ENCODE measurements at places on chromosomes 4 and X. TPM values are rescaled to one million over a fixed set of nuclear protein-coding genes. Genes with fewer than 3 reads are reported as not detected.

DNA sequence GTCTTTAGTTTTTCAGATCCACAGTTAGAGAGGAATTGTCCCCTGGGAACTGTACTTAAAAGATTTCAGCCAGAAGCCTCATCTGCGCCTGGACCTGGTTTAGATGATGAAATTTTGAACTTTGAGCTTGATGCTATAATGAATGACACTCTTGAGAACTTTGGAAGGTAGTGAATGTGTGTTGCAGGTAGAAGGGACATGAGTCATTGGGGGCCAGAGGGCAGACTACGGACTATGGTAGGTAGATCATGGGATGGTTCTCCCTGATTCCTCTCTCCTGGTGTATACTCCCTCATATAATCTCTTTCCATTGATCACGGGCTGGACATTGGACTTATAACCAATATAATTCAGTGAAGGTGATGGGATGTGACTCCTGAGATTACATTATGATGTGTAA is 38.9 kb upstream of the GLRA3 start:
- no peak for DNase-seq
- H3K4me1 ChIP-seq: no peaks in the 10 kb centered on the region
- no peak overlapping the region for H3K27ac ChIP-seq
- H3K36me3 ChIP-seq: no peaks in the 10 kb centered on the region
- no peak overlapping the region for H3K4me3 ChIP-seq

- H3K27ac ChIP-seq: no peak overlapping the region
- no peak overlapping the region for H3K4me3 ChIP-seq
- DNase-seq: no peak
- H3K36me3 ChIP-seq: no peaks in the 10 kb centered on the region
- no peaks in the 10 kb centered on the region for H3K27me3 ChIP-seq
- H3K4me1 ChIP-seq: no peaks in the 10 kb centered on the region
Measured at GRCh38 chr4:72677886-72678285, 108.9 kb upstream of the ADAMTS3 start.

GRCh38 chrX:80807992-80808735 is 1.5 kb downstream of the BRWD3 start:
- no peaks in the 10 kb centered on the region for H3K4me1 ChIP-seq
- peak; percentile 72 for DNase-seq
- no peaks in the 10 kb centered on the region for H3K36me3 ChIP-seq
- H3K27ac ChIP-seq: peak overlapping the region; percentile 74

DNA sequence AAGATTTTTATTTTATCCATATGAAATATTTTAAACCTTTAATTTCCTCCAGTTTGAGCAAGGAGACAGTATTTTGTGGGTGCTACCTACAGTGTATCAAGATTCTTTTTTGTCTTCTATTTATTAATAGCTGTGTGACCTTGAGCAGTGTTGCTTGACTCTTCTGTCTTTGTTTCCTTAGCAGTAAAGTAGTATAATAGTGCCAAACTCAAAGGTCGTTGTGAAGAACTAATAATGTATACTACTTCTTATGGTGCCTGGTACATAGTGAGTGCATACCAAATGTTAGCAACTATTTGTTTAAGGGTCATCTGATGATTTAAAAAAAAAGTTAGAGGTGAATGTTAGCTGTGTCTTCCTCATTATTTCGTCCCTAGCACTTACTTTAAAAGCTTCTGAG is 30.5 kb downstream of the SMARCAD1 start:
- H3K36me3 ChIP-seq: peaks cover 3% of the 10 kb centered on the region
- no peak overlapping the region for H3K4me3 ChIP-seq
- H3K4me1 ChIP-seq: no peaks in the 10 kb centered on the region
- H3K27ac ChIP-seq: no peak overlapping the region
- no peaks in the 10 kb centered on the region for H3K27me3 ChIP-seq

DNA sequence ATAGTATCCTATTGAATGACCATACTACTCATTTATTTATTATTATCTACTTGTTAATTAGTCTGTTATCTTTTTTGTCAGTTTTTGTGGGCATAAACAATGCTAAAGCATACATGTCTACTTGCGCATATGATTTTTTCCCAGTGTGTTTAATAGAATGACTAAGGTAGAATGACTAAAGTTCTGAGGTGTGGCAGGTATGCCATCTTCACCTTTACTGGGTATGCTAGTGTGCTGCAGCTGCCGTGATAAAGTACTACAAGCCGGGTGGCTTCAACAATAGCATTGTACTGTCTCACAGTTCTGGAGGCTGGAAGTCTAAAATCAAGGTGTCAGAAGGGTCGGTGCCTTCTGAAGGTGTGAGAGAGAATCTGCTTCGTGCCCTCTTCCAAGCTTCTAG is 19.2 kb downstream of the CD38 start:
- peaks cover 7% of the 10 kb centered on the region for H3K4me1 ChIP-seq
- no peak overlapping the region for H3K4me3 ChIP-seq
- H3K36me3 ChIP-seq: no peaks in the 10 kb centered on the region
- no peaks in the 10 kb centered on the region for H3K27me3 ChIP-seq
- H3K27ac ChIP-seq: no peak overlapping the region
- no peak for DNase-seq

DNA sequence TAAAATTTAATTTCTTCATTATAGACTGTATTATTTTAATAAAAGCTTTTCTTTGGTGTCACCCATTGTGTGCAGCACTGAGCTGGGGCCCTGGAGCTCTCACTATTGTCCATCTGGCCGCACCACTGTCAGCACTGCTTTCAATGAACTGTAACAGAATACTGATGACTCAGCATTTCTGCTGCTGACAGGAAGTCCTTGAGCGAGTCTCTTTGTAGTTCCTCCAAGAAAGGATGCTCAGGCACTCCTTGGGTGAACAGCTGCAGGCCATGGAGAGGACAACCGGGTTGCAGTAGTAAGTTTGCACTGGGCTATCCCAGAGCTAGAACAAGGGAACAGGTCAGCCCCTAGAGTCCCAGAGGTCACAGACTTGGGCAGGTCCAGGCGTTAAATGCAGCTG is 81.6 kb downstream of the SORBS2 start:
- peak overlapping the region; percentile 38 for H3K27ac ChIP-seq
- DNase-seq: no peak
- no peak overlapping the region for H3K4me3 ChIP-seq
- no peaks in the 10 kb centered on the region for H3K36me3 ChIP-seq

DNA sequence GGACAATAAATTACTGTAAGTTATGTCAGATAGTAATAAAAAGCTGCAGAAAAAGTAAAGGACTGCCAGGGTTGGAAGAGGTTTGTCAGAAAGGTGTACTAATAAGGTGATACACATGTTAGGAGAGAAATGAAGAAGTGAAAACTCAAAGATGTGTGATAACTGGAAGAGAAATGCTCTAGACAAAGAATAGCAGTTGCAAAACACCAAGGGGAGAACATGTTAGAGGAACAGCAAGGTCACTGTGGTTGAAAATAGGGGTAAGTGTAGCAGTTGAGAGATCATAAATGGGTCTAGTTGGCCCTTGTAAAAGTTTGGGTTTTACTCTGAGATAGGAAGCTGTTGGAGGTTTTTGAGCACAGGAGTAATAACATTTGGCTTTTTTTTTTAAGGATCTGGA is 46.9 kb downstream of the HSPA4L start:
- no peaks in the 10 kb centered on the region for H3K27me3 ChIP-seq
- peak overlapping the region; percentile 73 for H3K27ac ChIP-seq
- peaks cover 37% of the 10 kb centered on the region for H3K4me1 ChIP-seq
- DNase-seq: peak; percentile 65
- H3K36me3 ChIP-seq: no peaks in the 10 kb centered on the region

GRCh38 chr4:70651864-70652506 is 14.3 kb downstream of the JCHAIN start:
- H3K27ac ChIP-seq: no peak overlapping the region
- H3K4me1 ChIP-seq: no peaks in the 10 kb centered on the region
- H3K4me3 ChIP-seq: no peak overlapping the region
- 0 out of 2 replicates have a peak, but pooled peaks cover 3% of the 10 kb centered on the region for H3K36me3 ChIP-seq
- H3K27me3 ChIP-seq: no peaks in the 10 kb centered on the region
- DNase-seq: no peak

DNA sequence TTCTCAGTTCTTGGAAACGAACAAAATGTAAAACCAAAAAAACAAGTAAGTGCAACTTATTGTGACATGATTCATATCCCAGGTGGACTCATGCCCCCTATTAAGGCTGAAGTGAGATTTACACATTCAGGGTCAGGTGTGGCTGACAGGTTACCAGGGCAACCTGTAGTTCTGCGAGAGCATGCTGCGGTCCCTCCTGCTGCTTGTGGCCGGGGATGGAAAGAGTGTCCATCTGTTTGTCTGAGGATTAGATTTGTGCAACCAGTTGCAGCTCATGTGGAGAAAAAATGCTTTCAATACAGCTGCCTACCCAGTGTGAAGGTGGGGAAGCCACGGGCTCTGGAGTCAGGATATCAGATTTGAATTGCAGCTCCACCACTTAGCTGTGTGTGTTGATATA is 78.8 kb downstream of the FAM184B start:
- no peaks in the 10 kb centered on the region for H3K4me1 ChIP-seq
- DNase-seq: no peak
- no peaks in the 10 kb centered on the region for H3K27me3 ChIP-seq
- no peak overlapping the region for H3K4me3 ChIP-seq
- no peak overlapping the region for H3K27ac ChIP-seq

- no peaks in the 10 kb centered on the region for H3K27me3 ChIP-seq
- DNase-seq: no peak
Measured at GRCh38 chr4:8155660-8156421, 2.8 kb downstream of the ABLIM2 start.

- H3K4me1 ChIP-seq: no peaks in the 10 kb centered on the region
- no peak for DNase-seq
- H3K27me3 ChIP-seq: no peaks in the 10 kb centered on the region
- no peak overlapping the region for H3K4me3 ChIP-seq
- no peak overlapping the region for H3K27ac ChIP-seq
Measured at GRCh38 chr4:186693159-186693815, 30.4 kb downstream of the FAT1 start.

Gene OTUD6A
- not detected for total RNA-seq

Gene CENPVL2
- not detected for total RNA-seq

Gene ADH1C
- total RNA-seq: 0.54 TPM

Gene WAS
- 84.7 TPM for total RNA-seq

Gene SULT1B1
- total RNA-seq: not detected

Gene NSUN7
- total RNA-seq: 0.21 TPM

Gene ASMT
- total RNA-seq: not detected

All from GM12878 (cell line).